Stimulated activated CD8-positive, alpha-beta memory T cell treated with anti-CD3 and anti-CD28 coated beads, Interleukin-7, amount 100 ng/mL, for 1 hour (primary cell): ENCODE measurements at places on chromosomes 2 and 18.

GRCh38 chr2:31337197-31337596, 77.3 kb downstream of the XDH start:
- no peak for DNase-seq

GRCh38 chr2:12318427-12319057, 398.2 kb upstream of the TRIB2 start:
- DNase-seq, result no peak

GRCh38 chr2:165016772-165017411, 61.6 kb upstream of the SLC38A11 start:
- no peak for DNase-seq

GRCh38 chr2:131394147-131394931, 30.4 kb upstream of the RAB6D start:
- no peak for DNase-seq

DNA sequence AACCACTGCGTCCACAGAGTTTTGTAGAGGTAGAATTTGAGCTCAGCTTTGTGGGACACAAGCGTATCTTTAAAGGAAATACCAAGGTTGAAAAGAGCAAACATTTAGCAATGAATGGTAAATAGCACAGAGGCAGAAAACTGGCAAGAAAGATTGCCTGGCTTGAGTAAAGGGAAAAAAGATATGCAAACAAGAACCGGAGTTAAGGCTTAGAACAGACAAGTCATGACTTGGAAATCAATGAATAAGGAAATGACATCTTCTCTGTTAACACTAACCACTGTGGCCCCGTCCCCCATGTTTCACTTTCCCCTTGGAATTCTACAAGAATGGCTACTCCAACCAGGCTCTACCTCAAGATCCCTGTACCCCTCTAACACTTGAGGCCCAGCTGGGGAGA, 3.8 kb downstream of the STAM2 start:
- no peak for DNase-seq

DNA sequence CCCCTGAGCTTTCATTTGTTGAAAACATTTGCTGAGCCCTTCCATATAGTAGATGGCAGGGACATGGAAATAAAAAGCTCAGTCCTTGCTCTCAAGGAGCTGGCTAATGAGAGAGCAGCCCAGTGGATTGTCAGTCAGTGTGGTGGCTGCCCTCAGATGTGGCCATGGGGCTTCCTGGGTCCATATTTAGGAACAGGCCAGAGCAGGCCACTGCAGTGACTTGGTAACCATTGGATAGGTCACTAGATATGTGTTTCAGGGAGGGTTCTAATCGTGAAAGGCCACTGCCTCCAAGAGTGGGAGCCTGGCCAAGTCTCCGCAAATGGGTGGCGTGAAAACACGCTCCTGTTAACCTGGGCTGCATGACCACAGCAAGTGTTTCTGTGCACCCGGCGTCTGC, 37.4 kb downstream of the NPAS2 start:
- DNase-seq, result no peak

GRCh38 chr2:55051026-55051866, 995 bp upstream of the RTN4 start:
- no peak for DNase-seq

- DNase-seq, result no peak
Measured at GRCh38 chr2:31138037-31138962, at the start of gene GALNT14. GALNT14 (minus strand) TSS chr2:31138440; CDS start chr2:31138086, 354 bp downstream.

DNA sequence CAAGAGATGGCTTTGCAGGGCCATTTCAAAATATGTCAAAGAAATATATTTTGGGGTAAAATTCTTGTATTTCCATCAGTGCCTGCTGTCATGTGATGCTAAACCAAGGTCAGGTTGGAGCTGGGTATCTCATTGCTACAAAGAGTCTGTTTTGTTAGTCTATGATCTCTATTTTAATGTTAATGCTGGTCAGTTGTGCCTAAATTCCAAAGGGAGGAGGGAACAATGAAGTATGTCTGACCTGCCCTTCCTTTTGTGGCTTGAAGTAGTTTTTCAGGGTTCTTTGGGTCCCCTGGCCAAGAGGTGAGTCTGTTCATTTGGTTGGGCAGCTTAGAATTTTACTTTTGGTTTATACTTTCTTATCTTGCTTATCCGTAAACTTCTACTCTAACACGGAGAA, 61.6 kb upstream of the DYNAP start:
- DNase-seq, result no peak

GRCh38 chr2:25044990-25045389, 3.1 kb downstream of the EFR3B start:
- DNase-seq, result no peak

- no peak for DNase-seq
Measured at GRCh38 chr2:23484275-23484674, 99.3 kb downstream of the KLHL29 start.

- no peak for DNase-seq
Measured at GRCh38 chr2:41896186-41896846, 151.5 kb upstream of the PKDCC start.

- no peak for DNase-seq
Measured at GRCh38 chr2:171046048-171046560, 114.6 kb downstream of the TLK1 start.

DNA sequence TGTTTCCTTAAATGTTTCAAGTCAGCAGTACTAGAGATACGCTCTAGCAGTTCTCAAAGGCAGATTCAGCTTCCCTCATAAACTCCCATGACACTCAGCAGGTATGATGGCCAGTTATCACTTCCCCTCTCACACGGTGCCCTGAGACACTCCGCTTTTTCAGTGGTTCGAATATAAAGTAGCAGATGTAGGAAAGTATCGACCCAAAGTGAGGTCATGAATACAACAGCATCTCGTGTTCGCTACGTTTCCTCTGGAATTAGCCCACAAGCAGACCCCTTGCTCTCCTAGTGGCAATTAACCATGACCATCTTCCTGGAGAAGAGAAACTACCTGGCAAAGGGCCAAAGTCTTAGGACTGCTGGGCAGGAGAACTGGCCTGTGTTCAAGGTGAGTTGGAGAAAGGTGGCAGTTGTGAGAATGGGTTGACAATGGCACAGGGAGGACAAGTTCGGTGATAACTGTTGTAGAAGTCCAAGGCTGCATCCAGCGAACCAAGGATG, 9.3 kb upstream of the AGBL5 start:
- DNase-seq, result no peak

DNA sequence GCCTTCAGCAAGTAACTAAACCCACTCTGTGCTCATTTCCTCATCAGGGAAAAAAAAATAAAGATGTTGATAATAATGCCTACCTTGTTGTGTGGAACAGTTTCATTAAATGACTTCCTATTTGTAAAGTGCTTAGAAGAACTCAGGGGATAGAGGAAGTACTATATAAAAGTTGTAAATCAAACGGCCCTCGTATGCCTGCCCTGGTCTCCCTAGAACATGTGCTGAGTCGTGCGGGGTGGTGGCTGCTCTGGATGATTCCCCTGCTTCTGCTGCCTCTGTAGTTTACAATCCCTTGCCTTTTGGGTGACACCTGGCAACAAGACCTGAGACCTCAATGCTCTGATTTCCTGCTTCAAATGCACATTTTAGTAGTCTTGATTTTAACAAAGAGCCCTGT, 170.0 kb downstream of the CERS6 start:
- no peak for DNase-seq
